CD4-positive, alpha-beta T cell treated with Interleukin-6 for 4 hours (primary cell): ENCODE measurements at places on chromosomes 11 and 22.

GRCh38 chr22:37054056-37054395, 2.5 kb downstream of the KCTD17 start:
- DNase-seq, result no peak

DNA sequence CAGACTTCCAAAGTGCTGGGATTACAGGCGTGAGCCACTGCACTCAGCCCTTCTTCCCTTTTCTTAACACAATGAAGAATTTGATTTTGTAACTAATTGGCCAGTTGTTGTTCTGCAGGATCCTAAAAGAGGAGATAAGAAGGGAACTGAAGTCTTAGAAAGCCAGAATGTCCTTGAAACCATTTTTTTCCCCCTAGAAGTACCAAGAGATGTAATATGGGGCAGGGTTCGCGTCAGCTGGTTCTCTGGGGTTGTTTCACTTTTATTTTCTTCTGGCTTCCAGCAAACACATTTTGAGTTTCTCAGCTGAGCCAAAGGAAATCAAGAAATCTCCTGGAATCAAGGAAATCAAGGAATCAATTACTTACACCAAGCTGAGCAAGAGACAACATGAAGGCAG, 7.6 kb upstream of the NUCB2 start:
- no peak for DNase-seq

DNA sequence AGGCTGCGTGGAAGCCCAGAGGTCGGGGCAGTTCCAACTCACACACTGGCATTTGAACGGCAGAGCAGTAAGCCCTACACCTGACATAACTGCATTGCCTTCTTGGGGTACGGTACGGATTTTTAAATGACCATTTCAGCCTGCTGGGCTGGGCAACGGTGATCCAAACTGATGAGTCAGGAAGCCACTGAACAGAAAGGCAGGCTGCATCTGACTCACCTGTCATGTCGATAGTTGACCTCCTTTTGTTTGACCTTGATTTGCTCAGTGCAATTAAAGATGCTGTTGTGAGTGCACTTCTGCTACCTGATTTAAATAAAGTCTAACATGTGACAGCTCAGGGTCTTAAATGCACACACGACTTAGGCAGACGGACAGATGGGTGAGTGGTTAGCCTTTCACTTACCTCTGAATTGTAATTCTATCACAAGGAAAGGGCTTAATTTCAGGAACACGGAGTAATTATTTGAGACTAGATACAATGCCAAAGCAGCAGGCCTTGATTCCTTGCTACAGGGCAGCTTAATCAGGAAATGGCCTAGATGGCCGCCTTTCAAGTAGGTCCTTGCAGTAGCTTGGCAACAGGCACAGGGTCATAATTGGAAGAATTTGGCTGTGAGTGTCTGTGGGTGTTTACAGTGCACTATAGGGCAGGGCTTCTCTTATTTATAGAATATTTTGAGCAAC, 52.2 kb downstream of the BMAL1 start:
- DNase-seq, result no peak

GRCh38 chr11:112016088-112016764, 9.0 kb upstream of the DLAT start:
- no peak for DNase-seq

DNA sequence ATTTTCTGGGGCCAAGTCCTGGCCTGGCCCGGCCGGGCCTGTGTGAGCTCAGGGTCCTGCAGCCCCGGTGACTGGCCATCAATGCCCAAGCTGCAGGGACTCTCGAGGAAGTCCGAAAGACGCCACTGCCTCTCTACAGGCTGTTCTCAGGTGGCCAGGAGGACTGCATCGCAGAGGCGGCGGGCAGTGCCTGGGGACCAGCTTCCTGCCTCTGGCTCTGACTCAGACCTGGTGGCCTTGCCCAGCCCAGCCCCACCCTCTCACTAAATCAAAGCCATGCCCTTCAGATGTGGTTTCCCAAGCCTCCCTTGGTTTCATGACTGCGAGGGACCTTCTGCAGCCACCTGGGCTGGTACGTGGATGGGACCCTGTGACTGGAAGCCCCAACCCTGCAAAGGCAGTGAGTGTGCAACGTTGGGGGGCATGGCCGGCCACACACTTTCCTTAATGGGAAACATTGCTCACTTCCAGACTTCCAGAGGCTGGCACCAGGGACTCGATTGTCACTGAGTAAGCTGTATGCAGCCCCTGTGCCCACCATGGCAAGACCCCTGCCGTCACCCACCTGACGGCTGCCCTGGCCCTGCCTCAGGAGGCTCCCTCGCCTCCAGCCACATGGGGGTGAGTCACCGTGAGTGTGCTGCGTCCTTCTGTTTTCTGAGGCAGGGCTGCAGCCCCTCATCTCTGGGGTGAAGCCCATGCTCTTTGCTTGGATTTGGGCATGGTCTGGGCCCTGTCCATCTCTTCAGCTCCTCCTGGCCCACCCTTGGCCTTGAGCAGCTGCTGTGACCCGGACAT, 6.0 kb upstream of the FGF3 start:
- no peak for DNase-seq

DNA sequence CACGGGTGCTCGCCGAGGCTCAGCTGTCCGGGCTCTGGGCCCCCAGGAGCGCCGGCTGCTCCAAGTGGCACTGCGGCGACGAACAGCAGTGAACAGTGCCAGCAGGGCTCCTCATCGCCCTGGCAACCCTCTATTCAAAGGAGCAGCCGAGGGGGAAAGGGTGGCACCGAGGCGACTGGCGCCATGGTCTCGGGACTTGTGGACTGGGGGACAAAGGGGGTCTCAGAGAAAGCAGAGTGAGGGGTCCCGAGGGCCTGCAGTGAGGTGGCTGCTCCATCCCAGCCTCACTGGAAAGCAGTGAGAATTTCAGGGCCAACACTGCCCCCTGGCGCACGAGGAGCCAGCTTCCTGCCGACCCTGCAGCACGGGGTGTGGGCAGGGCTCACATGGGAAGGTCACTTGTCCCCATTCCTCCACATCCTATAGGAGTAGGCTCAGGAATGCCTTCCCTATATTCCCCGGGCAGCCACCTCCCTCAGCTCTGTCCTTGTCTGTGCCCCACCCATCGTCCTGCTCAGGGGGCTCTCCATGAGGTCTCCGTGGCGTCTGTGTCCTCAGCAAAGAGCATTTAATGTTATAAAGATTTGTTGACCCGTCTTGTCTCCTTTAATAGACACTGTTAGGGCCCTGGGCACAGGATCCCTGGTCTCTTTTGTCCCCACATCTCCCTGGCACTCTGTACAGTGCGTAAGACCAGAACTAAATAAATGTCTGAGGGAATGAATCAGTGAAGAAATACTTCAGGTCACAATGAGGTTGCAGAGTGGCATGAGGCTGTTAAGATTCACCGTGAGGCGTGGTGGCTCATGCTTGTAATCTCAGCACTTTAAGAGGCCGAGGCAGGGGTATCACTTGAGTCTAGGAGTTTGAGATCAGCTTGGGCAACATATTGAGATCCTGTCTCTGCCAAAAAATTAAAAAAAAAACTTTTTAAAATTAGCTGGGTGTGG, 26.4 kb downstream of the LRFN4 start:
- DNase-seq, result peak; percentile 70

GRCh38 chr11:32821517-32821916, 8.2 kb upstream of the PRRG4 start:
- DNase-seq, result no peak

- DNase-seq, result no peak
Observed at GRCh38 chr11:126561327-126561893, 205.9 kb downstream of the ST3GAL4 start.

DNA sequence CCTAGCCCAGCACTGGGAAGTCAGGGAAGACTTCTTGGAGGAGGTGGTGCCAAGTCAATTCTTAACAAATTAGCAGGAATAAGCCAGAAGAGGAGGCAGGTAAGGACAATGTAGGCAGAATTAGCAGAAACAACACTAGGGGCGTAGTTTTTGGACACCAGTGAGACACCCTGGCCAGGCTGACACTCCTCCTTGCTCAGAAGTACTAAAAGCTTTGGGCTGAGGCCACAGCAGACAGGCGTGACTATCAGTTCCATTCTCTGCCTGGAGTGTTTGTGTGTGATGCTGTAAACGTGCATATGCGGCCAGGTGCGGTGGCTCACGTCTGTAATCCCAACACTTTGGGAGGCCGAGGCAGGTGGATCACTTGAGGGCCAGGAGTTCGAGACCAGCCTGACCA, 36.0 kb downstream of the PHF21B start:
- DNase-seq, result no peak

DNA sequence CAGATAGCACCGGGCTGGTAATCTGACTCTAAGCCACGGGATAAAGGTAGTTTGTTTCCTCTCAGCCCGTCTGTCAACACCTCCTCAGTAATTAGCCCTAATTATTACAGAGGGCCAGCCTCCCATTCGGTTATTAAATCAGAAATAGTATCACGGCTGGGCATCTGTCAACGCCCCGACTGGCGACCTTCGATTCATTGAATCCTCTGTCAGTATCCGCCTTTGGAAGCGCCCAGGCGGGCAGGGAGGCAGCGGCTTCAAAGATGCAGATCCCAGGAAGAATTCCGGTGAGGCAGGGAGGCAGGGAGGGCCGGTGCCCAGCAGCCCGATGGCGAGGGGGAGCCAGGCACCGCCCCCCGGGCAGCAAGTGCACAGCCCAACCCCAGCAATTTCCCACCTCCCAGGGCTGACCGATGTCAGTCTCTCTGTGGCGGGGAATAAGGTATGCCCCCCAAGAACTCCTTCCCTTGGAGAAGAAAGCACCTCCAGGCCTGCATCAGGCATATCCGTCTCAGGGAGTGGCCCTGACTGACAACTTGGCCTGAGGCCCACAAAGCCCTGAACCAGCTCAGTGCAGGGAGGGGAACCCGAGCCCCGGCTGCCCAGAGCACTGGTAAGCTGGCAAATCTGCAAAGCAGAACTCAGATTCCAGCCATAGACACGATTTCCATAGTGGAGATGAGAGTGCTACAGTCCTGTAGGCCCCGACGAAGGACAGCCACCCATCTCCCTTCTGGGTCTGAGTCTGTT, 11.4 kb downstream of the GNB1L start:
- DNase-seq, result no peak

GRCh38 chr11:84292006-84292405, 1005.8 kb upstream of the CCDC90B start:
- no peak for DNase-seq

GRCh38 chr11:24046731-24047130, 450.1 kb upstream of the LUZP2 start:
- no peak for DNase-seq

DNA sequence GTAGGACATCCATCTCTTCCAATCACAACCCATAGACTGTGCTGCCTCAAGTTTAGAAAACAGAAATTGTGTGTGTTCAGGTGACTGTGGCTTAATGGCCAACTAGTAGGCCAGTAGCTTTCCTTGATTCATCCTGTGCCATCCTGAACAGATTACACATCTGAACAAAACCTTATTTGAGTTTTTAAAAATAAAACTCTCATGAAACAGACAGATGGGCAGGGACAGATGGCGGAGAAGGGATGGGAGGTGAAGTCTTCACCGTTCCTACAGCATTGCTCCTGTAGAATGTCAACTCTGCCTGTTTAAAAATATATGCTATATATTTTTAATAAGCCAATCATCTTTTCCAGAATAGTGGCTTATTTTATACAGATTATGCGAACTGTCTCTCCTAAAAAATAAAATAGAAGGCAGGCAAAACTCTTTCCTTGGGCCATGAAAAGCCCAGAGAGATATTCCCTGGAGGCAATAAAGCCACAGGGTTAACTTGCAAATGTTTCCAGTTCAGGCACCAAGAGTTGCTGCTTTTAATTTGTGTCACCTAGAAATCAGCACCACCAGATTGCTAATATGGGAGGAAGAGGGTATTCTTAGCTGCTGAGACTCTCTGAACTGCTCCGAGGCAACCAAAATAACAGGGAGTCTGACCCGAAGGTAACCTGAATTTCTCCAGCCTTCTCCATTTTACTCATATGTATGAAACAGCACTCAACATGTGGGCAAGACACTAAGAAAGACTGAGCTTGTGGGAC, 861.2 kb downstream of the OPCML start:
- no peak for DNase-seq

- no peak for DNase-seq
Observed at GRCh38 chr11:69384251-69385143, 90.5 kb downstream of the MYEOV start.

DNA sequence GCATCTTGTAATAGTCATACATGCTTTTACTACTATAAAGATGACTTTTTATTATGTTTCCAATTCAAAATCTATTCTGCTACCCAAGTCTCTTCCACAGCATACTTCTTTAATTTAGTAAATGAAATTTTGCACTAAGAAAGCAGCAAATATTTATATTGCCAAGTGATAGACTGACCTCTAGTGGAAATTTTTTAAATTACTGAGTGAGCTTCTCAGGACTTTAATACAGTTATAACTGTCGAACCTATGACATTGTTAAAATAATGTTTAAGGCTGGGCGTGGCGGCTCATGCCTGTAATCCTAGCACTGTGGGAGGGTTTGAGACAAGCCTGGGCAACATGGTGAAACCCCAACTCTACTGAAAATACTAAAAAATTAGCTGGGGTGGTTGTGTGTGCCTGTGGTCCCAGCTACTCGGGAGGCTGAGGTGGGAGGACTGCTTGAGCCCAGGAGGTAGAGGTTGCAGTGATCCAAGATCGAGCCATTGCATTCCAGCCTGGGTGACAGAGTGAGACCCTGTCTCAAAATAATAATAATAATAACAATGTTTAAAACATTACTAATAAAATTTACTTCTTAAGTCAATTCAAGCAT, 27.3 kb downstream of the STK33 start:
- DNase-seq, result no peak

GRCh38 chr11:75851203-75851602, 36.2 kb downstream of the UVRAG start:
- DNase-seq, result no peak

GRCh38 chr11:90252053-90252452, 29.2 kb upstream of the CHORDC1 start:
- no peak for DNase-seq

DNA sequence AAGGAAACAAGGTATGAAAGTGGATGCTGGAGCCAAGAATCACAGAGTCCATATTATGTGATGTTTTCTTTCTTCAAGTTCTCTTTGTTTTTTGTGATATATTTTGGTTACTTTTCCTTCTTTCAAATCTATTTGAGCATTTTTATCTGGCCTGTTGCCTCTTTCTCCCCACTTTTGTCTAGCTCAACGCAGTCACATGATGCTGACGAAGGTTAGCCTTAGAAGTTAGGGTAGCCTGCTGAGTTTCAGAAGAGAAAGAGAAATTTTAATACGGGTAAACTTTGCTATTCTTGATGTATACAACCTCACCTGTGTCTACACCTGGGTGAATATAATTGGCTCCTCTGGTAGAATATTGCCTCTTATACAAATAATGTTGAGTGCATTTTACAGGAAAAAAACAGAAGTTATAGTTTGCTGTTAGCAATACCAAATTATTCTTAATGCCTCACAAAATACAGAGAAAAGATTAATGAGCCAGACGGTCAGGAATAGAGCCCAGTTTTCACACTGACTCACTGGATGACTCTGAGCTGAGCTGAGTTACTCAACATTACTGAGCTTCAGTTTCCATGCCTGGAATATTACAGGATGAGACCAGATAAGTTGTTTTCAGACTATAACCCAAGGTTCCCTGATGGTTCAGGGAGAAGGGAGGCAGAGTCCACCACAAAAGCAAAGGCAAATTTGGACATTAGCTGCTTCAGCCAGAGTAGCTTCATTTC, 161.6 kb upstream of the BDNF start:
- DNase-seq, result no peak

GRCh38 chr22:23223569-23224317, 43.4 kb downstream of the BCR start:
- no peak for DNase-seq
